ENCODE measurements at places on chromosomes 11 and 22.

DNA sequence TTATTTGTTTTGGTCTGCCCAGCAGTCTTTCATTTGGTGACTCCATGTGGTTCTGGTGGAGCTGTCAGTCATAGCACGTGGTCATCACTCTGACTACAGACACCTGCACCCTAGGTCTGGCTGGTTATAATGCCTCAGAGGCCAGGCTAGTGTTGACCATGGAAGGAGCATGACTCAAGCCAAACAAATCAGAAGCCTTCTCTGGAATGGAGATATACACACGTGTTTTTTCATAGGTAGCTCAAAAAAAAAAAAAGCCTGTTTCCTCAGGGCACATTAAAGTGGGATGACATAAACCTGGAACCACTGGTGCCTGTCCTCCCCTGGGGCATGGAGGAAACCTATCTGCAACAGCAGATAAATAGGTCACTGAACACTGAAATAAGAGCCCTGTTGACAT, 8.1 kb upstream of the PLAAT3 start:
- peak; percentile 5 for DNase-seq

GRCh38 chr11:134578807-134579723, 167.0 kb upstream of the B3GAT1 start:
- peak; percentile 36 for DNase-seq

- no peak for DNase-seq
Measured at GRCh38 chr11:9905960-9906791, 242.3 kb downstream of the SWAP70 start.

DNA sequence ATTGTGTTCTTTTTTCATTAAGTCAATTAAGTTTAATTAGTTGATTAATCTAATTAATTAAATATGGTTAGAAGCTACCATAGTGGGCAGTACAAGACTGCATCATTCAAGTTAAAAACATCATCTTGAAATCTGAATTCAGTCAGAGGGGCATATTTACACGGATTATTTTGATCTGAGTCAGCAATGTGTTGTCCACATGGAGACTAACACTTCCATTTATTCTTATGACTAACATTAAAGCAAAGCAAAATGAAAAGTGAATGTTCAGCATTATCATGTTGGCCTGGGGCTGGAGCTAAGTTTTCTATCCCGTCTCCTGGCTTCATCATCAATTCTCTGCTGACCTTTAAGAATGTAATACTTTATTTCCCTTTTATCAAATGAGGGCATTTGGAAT, 17.3 kb downstream of the FLI1 start:
- DNase-seq: no peak

- no peak for DNase-seq
Measured at GRCh38 chr22:45478108-45478771, 24.4 kb upstream of the FBLN1 start.

- peak; percentile 32 for DNase-seq
Measured at GRCh38 chr11:63667995-63668795, 3.0 kb downstream of the ATL3 start.

DNA sequence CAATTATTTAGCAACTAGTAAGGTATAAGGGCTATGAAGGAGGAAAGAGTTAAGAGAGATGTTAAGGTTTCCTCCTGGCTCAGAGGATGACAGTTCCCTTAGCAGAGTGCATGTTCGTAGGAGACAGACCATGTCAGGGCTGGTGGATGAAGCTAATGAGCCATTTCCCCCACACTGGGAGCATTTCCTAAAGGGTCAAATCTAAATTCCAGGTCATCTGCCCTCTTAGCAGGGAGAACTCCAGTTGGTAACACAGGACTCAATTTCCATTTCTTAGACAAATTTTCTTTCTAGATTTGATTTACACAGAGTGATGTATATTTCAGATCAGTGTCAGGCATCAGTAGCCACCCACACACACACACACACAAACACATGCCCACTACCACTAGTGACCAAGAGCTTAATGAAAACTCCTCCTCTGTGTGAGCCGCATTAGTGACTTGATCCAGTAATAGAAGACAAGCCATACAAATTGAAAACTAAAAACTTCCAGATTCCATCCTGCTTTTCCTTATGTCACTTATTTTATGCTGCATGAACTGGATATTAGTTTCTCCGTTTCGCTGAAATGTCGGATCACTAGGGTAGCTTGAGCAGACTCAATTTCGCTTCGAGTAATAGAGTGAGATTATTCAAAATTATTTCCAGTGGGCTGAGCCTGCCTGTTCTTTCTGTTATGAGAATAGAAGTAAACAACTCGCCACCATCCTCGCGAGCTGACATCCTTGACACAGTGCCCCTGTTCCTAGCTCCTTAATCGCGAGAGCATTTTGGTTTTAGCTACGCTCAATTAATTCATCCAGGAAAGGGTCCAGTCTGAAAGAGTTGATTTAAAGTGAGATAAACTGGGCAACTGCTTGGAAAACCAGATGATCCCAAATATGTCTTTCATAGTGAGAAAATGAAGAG, 582.6 kb downstream of the SOX6 start:
- DNase-seq: no peak

DNA sequence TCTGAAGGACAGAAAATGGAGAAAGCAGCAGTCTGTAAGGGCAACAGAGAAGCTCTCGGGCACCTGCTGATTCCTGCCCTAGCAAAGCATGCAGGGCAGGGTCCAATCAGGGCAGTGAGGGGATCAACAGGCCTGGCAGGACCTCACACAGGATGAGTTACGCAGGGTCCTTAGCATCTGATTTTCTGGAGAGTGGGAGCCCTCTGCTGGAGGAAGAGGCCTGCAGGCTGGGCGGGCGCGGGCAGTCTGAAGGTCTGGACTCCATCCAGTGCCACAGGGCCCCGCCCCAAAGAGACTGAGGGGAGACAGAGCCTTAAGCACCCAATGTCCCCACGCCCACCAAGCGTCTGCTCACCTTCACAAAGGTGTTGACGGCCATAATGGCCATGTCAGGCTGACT, 28.9 kb downstream of the AP1B1 start:
- DNase-seq: peak; percentile 67

- DNase-seq: no peak
Measured at GRCh38 chr22:32410459-32410858, 1.6 kb downstream of the RTCB start.

- DNase-seq: no peak
Measured at GRCh38 chr11:65884716-65885092, 3.6 kb downstream of the FIBP start.

DNA sequence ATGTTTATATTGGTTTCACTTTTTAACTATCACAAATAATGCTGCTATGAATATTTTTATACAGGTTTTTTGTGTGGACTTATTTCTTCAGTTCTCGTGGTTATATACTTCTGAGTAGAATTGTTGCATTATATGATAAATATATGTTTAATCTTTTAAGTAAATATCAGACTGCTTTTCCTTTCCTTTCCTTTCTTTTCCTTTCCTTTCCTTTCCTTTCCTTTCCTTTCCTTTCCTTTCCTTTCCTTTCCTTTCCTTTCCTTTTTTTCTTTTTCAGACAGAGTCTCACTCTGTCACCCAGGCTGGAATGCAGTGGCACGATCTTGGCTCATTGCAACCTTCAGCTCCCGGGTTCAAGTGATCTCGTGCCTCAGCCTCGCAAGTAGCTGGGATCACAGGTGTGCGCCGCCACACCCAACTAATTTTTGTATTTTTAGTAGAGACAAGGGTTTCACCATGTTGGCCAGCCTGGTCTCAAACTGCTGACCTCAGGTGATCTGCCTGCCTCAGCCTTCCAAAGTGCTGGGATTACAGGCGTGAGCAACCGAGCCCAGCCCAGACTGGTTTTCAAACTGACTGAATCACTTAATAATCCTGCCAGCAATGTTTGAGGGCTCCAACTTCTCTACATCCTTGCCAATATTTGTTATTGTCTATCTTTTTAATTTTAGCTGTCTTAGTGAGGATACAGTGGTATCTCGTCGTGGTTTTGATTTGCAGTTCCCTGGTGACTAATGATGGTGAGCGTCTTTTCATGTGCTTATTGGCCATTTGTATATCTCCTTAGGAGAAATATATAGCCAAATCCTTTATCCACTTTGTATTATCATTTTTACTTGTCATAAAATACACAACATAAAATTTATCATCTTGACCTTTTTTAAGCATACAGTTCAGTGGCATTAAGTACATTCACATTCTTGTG, 21.9 kb downstream of the HTR3B start:
- no peak for DNase-seq

- no peak for DNase-seq
Measured at GRCh38 chr11:59261150-59261549, 48.4 kb upstream of the MPEG1 start.

DNA sequence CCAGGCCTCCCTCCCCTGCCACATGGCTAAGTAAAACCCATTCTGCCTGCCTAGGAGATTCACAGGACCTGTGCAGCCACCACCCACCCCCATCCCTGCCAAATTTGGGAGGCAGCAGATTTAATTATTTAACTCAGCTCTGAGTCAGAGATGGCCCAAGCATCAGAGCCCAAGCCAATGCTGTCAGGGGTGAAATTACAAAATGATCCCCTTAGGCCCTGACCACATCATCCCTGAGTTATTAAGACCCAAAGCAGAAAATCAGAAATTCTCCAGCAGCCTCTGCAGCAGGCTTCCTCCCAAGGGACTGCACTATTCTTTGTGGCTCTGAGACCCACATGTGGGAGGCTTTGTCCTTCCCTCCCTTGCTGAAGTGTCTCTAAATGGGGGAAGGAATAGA, 52.8 kb upstream of the RRAS2 start:
- peak; percentile 79 for DNase-seq

- DNase-seq: no peak
Measured at GRCh38 chr11:70834984-70835560, 417.3 kb downstream of the SHANK2 start.

GRCh38 chr11:115267238-115267781, 236.9 kb downstream of the CADM1 start:
- no peak for DNase-seq
